ENCODE measurements at places on chromosomes 1 and 21.

DNA sequence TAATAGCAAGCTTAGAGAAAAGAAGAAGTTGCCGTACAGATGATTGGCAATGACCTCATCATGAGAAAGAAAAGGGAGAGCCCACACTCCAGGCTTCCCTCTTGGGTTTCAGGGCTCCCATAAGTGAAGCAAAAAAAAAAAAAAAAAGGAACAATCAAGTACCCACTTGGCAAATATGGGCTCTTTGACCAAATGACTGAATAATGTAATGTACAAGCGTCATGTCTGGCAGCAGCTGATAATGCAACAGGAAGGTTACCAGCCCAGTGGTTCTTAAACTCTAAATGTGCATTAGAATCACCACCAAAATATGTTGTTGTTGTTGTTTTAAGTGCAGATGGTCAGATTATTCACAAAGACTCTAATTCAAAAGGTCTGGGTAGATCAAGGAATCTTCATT is 13.5 kb downstream of the TNFSF4 start:
- no peak for DNase-seq

GRCh38 chr1:91557039-91557690 is 56.5 kb downstream of the CDC7 start:
- no peak for DNase-seq

DNA sequence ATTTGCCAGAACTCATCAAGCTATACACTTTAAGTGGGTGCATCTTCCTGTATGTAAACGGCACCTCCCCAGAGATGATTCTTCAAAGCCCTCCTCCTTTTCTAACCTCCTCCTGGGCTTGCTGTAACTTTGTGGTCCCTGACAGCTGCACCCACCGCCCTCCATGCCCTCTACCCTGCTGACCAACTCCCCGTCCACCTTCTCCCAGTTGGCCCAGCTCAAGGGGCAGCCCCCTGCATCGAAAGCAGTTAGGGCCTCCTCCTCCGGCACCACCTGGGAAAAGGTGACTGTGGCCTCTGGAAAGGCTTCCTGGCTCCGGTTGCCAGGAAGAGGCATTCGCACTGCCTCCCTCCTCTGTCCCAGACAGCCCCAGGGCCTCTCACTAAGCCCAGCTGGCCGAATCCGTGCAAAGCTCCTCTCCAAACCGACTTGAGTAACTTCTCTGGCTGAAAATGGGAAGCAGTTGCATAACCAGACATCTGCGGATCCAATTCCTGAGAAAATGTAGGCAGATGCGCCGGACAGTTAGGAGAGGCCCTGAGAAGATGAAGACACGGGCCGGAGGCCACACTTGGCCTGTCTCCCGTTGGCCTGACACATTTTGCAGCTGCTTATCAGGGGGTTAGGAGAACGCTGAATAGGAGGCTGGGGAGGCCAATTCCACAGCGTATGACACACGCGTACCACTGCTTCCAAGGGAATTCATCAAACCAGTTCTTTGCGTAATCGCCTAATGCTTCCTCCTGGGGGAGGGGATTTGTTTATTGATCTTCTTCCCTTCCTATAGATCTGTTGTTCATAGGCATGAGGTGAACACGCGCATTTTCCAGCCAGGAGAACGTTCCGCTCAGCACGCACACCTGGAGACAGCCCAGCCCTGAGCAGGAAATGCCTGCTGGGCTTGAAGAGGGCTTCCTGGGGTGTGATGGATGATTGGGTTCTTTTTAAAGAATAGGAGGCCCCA is 48.7 kb upstream of the COL6A2 start:
- no peak for DNase-seq

DNA sequence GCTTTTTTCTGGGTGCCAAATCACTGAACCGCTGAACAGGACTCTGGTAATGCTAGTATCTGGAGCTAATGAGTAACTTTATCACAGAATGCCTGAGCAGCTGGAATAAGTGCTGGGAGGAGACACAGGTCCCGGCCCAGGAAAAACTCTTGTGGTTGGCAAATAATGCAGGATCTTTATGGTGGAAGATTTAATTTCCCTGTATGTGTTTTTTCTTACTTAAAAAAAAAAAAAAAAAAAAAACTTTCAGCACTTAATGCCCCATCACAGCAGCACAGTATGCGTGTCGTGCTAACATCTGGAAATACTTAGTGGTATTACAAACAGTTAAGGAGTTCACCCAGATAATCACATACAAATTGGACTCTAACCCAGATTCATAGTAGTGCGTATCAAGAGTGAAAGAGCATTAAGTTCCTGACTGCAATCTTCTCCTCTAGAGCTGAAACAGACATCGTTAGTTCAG is 220.7 kb downstream of the TOMM20 start:
- no peak for DNase-seq

DNA sequence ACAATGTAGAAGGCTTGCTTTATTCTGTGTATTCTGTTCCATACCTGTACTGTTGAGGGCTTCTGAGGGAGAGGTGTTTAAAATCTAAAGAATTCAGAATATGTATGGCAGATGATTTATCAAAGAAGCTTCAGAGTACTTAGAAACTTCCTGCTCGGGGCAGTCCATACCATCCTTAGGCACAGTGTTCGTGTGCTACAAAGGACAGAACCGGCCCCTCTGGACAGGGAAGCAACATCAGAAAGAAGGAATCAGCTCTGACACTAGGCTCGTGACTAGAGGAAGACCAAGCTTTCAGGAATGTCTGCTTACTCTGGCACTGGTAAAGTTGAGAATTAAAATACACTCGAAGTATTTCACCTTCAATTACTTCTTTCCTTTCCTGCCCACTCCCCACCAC is 14.1 kb downstream of the SELP start:
- DNase-seq = no peak

- DNase-seq = no peak
These were observed 3.7 kb downstream of the LENEP start for GRCh38 chr1:154996966-154997701.

- no peak for DNase-seq
These were observed 72.1 kb upstream of the LHX8 start for GRCh38 chr1:75062111-75062510.

- no peak for DNase-seq
These were observed 20.0 kb upstream of the ALDH4A1 start for GRCh38 chr1:18922319-18922726.

- DNase-seq = no peak
These were observed 7.8 kb upstream of the H3-3A start for GRCh38 chr1:226054519-226055327.

- no peak for DNase-seq
These were observed 457.7 kb upstream of the RUNX1 start for GRCh38 chr21:35506771-35507170.
